Stimulated activated CD4-positive, alpha-beta T cell treated with anti-CD3 and anti-CD28 coated beads, Interleukin-1b, Interleukin-23, amount 100 ng/mL, for 1 hour (primary cell): ENCODE measurements at places on chromosomes 7 and 10.

GRCh38 chr7:69911337-69911736 is 313.1 kb downstream of the AUTS2 start:
- DNase-seq = no peak

DNA sequence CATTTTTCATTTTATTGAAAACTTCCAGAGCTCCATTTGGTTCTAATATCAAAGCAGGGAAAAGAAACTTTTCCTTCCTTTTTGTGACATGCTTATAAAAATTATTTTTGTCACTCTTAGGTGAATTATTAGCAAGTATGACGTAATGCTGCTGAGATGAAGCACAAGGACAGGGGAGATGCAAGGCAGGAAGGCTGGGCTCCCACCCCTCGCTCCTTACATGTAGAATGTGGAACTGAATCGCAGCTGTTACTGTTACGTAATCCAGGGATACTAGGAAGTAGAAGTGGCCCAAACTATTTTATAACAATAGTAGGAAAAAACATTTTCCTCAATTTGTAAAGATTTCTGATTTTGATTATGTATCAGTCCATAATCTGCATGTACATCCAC is 17.1 kb upstream of the GTPBP4 start:
- no peak for DNase-seq

GRCh38 chr7:74037609-74038008 is 9.6 kb downstream of the ELN start:
- no peak for DNase-seq

DNA sequence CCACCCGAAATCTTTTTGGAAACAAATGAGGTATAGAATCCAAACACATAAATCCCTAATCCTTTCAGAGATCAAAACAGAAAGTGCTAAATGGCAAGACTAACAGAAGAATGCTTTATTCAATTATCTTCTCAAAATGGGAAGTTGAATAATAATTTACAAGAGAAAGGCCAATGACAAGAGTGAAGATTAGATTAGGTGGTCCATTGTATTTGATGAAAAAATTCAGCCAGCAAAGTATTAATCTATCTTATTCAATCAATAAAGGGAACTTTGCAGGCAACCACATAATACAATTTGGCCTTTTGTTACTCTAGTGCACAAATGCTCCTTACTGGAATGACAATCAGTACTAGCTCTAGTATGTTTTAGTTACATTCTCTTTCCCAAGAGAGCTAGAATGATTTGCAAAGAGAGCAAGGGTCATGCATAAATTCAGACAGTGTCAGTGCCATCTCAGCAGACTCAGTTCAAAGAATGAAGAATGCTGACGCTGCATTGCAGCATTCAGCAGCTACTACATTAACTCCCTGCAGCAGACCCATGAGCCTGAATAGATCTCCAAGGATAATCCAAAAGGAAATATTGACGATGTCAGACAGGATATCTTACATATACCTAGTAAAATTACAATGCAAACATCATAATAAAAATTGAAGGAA is 131.8 kb downstream of the ANK3 start:
- no peak for DNase-seq

GRCh38 chr10:78188446-78188845 is 154.8 kb downstream of the RPS24 start:
- no peak for DNase-seq

DNA sequence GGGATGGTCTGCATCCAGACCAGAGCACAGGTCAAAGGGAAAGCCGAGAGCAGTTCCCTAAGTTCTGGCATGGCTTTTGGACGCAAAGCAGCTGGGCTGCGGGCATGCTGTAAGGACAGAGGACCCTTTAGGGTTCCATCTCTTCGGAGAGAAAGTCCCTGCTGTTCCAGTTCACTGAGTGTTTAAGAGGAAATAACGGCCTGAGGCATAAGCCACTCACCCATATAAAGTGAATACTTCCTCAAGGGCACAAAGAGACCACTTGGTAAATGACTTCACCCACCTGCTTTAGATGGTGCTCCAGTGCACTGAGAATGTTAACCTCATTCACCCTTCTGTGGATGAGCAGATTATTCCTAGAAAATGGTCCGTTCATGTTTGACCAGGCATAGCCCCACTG is 586.7 kb upstream of the GALNT17 start:
- DNase-seq = no peak

DNA sequence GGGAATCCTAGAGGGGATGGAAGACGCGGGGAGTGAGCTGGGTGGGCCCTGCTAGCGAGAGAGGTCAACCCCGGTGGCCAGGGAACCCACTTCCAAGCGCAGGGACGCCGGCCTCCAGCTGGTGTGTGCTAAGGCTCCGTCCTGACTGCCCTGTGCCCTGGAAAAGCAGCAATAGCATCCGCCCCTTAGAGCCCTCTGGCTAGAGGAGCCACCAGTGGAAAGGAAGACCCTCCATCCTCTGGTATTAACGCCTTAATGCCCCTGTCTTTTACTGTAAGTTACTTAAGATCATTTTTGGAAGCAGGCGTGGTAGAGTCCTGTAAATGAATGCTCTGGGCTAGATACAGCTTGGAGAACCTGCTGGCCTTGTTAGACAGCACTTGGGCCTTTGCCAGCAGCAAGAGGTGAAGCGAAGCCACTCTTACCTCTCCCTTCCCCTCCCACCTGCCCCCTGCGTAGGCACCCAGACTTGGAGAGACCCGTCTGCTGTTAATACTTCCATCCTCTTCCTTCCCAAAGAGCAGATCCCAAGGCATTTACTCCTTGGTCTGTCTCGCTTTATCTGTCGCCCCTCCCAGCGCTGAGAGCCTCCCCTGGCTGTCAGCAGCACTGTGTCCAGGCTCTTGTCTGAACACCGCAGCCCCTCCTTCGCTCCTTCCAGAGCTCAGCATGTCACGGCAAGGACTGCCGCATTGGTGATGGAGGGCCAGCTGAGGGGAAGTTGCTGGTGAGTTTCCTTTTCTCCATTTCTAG is 4.6 kb downstream of the REPIN1 start:
- no peak for DNase-seq

- DNase-seq = no peak
These were observed 14.3 kb downstream of the TSPAN15 start for GRCh38 chr10:69465457-69466157.

GRCh38 chr10:74000892-74001669 is 3.2 kb downstream of the VCL start:
- no peak for DNase-seq

DNA sequence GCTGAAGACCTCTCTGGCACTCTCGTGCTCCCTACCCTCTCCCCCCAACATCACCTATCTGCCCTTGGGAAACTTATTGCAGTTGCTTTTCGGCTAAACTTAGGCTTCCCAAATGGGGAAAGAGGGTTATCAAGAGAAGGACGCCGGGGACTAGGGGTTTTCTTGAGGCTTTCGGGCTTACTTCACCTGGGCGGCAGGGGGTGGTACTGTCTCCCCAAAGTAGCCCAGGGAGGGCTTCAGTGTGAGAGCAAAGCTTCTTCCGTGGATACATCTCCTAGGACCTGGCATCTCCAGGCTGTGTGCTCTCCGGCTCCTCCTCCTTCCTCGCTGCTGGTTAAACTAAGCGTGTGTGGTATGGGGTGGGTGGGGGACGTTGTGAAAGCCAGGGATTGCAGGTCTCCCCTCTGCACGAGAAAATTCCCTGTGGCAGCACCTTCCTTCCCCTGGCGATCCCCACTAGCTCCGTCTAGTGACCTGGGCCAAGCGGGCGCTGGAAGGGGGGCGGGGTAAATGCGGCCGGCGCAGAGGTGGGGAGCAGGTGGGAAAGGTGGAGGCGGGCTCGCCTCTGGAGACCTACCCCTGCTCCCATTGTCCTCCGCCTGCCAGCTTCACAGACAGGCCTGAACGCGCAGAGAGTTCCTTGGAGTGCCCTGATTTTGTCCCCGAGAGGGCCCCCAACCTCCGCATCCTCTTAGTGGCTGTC is 1.1 kb downstream of the PLXDC2 start:
- DNase-seq = no peak

DNA sequence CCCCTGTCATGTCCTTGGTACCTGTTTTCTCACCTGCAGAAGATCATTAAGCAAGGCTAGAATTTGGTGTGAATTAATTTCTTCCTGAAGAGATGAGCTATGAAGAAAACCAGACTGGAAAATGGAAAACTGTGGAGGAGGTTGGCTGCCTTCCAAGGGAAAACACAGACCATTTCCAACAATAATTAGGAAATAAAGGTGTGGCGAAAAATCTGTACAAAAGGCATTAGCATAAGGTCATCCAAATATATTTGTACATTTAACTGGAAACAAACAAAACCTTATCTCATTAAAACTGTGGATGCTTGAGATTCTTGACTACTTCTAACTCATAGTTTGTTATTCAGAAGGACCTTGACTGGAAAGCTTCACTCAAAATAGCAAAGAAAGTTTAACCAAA is 1.7 kb downstream of the STN1 start:
- no peak for DNase-seq

GRCh38 chr10:79905322-79906314 is 43.3 kb downstream of the SFTPD start:
- no peak for DNase-seq

DNA sequence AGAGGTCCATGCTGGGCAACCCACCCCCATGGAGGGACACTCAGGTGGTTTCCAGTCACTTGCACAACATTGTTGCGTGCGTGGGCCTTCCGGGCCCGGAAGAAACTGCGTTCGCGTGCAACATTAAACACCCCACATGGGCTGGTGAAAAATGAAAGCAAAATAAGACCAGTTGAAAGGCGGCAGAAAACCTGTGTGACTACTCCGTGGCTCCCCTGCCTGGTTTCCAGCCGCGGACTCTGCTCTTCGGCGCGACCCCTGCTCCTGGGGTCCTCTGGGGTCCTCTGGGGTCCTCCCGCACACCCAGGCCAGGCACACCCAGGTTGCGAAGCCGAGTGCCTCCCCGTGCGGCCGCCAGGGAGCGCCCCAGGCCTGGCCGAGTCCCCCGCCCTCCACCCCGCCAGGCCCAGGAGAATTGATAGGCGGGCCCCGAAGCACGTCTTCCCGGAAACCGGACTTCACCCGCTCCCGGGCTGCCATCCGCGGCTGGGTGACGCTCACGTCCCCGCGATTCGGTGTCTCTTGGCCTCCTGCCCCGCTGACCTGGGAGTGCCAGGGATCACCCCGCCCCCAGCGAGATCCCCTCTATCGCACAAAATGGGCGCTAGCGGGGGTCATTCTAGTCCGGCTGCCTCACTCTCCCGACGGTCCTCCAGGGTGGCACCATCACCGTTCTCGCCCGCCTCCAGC is 1.9 kb upstream of the SH2D4B start:
- DNase-seq = peak; percentile 44

DNA sequence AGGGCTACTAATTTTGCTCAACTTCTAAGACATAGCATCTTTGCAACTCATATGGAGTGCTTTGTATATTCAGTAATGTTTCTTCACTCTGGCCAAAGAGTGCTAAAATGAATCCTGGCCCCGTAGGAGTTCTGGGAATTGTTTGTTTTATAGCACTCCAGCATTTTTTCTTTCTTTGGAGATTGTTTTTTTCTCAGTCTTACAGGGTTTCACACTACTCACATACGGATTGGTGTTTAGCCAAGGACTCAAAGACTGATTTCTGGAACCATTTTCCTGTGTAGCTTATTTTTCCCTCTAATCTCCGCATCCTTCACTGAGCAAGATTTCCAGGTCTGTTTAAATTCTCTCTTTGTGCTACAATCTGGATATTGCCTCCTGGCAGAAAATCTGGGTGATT is 6.4 kb downstream of the TAS2R41 start:
- no peak for DNase-seq

DNA sequence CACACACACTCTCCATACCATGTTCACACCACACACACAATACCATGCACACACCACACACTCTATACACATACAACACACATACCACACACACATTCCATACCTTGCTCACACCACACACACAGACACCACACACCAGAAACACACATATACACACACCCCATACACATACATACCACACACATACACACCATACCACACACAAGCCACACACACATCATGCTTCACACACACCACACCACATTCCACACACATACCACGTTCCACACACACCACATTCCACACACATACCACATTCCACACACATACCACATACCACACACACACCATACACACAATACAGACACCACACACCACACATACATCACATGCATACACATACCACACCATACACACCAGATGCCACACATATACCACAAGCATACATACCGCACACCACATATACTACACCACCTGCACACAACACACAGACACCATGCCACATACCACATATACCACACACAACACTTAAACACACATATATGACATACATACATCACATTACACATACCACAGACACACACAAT is 282.7 kb downstream of the POU6F2 start:
- DNase-seq = no peak
